ENCODE measurements at places on chromosomes 3 and 15.
A peak's percentile ranks its signal among the peaks of the same experiment; 100 is the strongest.

- no peak for DNase-seq
These were observed 267.4 kb upstream of the THBS1 start for GRCh38 chr15:39313467-39313866.

DNA sequence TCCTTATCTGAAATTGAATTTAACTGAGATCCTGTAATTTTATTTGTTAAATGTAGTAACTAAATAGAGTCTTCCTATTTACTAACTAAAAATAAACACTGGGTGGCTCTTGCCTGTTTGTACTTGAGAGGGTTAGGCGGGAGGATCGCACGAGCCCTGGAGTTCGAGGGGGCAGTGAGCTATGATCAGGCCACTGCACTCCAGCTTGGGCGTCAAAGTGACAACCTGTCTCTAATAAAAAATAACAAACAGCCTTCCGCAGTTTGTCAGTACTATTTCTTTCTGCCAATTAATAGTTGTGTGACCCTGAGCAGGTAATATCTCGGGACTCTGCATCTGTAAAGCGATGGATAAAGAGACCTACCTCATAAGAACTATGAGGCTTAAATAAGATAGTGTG lies 768 bp upstream of the PDE12 start:
- DNase-seq = no peak

DNA sequence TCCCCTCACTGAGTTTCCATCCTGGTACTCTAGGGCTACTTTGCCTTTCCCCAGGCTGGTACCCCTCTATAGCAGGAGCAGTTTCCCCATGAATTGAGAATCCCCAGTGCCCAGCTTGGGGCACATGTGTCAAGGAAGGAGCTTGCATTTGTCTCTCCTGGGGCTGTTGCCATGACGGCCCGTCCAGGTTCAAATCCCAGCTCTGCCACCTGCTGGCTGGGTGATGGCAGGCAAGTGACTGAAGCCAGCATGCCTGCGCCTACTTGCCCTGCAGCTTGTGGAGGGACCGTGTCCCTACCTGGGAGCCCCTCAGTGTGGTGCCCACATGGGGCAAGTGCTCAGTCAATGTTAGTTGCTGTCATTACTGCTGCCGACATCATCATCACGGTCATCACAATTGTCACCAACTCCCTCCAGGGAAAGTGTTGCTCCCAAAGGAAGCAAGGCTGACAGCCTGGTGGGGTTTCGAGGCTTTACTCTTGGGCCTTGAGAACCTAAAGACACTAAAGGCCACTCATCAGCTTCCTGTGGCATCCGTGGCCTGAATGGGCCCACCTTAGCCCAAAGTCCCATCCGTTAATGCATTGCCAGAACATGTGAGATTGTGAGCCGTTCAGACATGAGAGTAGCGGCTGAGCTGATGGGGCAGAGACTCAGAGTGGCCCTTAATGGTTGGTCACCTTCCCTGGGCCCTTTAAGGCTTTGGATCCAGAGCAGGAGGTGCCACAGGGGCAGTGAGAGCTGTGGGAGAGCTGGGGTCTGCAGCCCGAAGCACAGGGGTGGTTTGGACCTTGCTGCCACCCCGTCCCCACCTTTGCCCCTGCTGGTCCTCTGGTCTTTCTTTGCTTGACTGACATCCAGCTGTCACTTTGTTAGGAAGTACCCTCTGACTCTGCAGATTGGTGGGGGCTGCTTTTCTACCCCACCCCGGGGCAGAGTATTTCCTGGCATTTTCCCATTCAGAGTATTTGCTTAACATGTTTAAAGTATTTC lies 144.4 kb downstream of the DNAJB8 start:
- DNase-seq = peak; percentile 65

DNA sequence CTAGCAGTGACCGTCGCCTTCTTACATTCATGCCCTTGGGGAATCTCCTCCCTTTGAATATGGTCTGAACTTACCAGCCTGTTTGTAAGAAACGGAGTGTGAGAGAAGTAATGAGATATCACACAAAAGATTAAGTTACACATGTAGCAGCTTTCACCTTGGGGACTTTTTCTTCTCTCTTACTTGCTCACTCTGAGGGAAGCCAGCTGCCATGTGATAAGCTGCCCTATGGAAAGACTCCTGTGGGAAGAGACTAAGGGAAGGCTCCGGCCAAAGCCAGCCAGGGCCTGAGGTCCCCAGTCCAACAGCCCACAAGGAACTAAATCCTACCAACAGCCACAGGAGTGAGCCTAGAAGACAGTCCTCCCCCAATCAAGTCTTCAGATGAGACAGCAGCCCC lies 190.4 kb upstream of the TSC22D2 start:
- no peak for DNase-seq

DNA sequence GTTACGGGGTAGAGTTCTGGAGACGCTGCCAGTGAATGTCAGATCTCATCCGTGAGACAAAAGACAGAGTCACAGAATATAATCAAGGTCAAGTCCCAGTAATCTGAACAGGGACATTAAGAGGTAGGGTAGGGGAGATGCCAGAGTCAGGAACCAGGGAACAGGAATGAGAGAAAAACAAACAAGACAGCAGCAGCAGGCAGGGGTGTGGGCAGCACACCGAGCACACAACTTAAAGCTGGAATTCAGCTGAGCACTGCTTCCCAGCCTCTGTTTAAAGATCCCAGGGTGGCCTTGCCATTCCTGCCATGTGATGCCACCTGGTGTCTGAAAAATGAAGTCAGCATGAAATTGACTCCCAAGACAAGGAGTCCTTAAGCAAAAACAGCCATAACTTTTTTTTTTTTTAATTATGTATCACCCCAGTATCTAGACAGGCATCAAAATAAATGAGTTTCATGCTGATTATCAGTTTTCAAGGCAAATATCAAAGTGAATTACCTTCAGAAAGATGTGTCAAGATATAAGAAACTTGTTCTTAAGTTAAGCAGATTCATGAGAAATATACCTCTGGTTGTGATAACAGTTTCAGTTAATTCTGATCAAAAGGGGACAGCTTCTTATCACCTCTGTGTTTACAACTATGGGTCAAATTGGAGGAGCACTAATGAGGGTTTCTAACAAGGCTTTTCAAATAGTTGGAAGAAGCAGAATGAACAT lies 203.7 kb downstream of the SLC9A9 start:
- DNase-seq = no peak

GRCh38 chr3:23748398-23749110 lies 57.2 kb upstream of the UBE2E1 start:
- no peak for DNase-seq

GRCh38 chr3:108157273-108157672 lies 65.0 kb downstream of the IFT57 start:
- no peak for DNase-seq

GRCh38 chr3:154378311-154378710 lies 51.7 kb downstream of the GPR149 start:
- no peak for DNase-seq

- DNase-seq = no peak
These were observed 247.9 kb upstream of the STT3B start for GRCh38 chr3:31284776-31285175.

- DNase-seq = no peak
These were observed 590.6 kb downstream of the MAGI1 start for GRCh38 chr3:65448120-65448519.

DNA sequence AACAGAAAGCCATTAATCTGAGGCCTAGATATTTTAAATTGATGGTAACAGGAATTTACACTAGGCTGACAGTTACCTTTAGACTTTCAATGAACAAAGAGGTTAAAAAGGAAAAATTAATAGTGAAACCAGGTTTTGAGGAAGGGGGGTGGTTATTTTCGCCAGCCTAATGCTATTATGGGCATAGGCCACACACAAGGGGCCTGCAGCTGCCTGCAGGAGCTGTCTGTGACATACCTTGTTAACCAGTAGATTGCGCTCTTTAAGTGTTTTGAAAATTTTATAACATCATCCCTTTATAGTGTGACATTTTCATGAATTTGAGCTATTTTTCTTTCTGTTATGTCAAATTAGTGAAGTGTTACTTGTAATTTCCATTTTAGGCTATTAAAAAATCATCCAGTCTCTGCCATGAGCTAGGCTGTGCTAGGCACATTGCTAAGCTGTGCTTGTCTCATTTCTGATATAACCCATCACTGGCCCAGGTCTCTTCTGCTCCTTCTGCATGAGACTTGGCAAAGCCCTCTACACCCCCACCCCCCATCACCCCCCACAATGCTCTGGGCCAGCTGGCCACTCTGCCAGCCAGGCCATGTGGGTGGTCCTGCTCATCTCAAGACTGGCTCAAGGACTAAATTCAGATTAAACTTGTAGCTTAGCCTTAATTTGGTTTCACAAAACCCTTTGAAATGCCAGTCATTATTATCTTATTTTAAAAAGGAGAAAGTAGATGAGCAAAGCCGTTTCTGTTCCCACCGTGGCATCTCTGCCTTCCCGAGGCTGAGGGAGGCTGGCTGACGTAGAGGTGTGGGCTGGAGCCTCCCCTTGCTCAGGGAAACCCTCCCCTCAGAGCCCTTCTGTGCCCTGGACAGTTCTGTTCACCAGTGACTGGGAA lies 48.4 kb upstream of the SEC22A start:
- DNase-seq = no peak

DNA sequence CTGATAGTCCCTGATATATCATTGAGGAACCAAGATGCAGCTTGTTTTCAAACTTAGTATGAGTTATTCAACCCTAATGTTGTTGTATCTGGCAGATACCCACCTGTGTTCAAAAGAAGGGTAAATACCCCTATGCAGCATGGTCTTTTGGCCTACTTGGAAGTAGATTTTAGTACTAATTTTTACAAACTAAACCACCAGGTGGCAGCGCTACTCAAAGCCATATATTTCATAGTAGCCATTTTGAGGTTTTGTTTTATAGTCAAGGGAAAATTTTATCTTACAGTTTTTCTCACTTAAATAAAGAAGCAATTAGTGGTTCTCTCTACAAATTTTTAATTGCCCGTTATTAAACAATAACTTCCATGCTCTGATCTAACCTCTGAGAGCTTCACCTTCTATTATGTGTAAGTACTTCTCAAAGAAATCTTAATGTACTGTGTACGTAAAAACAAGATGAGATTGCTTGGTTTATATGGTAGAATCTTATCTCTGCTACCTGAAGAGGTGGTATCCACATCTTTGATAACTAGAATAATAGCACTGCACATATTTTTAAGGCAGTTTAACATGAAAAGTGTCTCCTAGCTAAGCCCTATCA lies 31.5 kb upstream of the MLF1 start:
- no peak for DNase-seq

All from activated naive CD8-positive, alpha-beta T cell treated with anti-CD3 and anti-CD28 coated beads, Interleukin-2, amount 10 ng/mL, durations not matched to agents 7 days and 5 days (primary cell).